ENCODE measurements at places on chromosomes 3 and 15. TPM values are rescaled to one million over a fixed set of nuclear protein-coding genes. Genes with fewer than 3 reads are reported as not detected.

The CSPG4 gene
- 25.1 TPM for total RNA-seq

DNA sequence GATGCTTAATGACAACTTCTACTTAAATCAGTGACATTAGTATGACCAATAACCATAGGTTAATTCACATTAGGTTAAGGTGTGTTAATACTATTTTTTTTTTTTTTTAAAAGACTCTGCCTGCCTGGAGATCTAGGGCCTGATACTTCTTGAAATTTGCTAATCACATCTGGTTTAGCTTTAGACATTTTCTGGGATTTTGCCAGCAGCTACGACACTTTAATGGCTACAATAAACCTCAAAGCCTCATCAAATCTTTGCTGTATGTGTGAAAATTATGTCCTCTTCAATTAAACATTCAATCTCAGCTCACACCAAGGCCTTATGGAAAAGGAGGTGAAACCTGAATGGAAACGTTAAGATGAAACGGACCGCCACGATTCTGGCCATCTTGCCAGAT lies 167.9 kb downstream of the GREM1 start:
- no peak for DNase-seq

The SH3GL3 gene
- total RNA-seq, result not detected

GRCh38 chr3:124856677-124857076 lies 30.5 kb downstream of the ITGB5 start:
- no peak for DNase-seq

- DNase-seq, result no peak
These were observed 119.9 kb downstream of the P3H2 start for GRCh38 chr3:190000861-190001196.

GRCh38 chr3:125582707-125583106 lies 12.6 kb downstream of the OSBPL11 start:
- no peak for DNase-seq

DNA sequence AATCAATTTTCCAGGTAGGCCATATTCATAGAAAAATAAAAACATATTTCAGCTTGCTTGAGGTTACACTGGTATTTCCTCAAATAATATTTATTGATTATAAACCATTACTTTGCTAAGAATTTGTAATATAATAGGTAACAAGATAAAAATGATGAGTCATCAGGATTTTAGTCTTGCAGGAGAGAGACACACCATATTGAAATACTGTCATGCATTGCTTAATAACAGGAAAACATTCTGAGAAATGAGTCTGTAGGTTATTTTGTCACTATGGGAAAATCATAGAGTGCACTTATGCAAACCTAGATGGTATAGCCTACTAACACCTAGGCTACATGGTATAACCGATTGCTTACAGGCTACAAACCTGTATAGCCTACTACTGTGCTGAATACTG lies 990.5 kb downstream of the OTOL1 start:
- DNase-seq, result no peak

The ZIC4 gene
- not detected for total RNA-seq

DNA sequence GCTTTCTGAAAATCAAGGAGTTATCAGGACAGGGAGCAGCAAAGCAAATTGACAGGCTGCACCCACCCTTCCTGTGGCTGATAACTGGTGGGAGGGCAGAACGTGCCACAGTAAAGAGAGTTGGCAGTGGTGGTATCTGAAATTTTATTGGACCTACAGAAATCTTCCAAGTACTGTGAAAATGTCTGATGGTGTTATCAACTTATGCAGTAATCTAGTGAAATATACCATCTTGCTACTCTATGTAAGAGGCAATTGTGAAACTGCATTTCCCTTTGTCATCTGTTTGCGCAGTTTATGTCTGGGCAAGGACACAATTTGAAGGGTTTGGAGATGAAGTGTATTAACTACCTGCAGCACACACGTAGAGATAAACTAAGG lies 1.5 kb downstream of the PLCL2 start:
- peak; percentile 39 for DNase-seq

The CGNL1 gene
- total RNA-seq, result 0.29 TPM

Measured in stomach (tissue), 19 donors.